Peyer's patch (tissue), 4 donors: ENCODE measurements at places on chromosomes 4 and X.
A peak's percentile ranks its signal among the peaks of the same experiment; 100 is the strongest.

DNA sequence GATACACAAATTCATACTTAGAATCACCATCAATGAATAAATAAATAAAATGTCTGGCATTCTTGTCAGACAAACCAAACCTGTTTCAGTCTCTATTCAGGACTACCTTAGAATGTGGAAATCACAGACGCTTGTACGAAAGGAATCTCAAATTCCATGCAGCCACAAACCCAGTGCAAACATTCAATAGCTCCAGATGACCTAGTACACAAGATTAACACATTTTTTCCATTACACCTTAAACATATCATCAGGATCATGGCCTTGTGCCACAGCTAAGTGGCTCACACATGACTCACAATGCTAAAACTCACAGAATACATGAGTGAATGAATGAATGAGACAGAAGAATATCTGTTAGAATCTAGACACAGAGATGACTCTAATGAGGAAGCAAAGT, 134.2 kb downstream of the PWWP3B start:
- no peak for DNase-seq

GRCh38 chr4:190014771-190015537, 12.1 kb downstream of the FRG2 start:
- DNase-seq, result no peak

DNA sequence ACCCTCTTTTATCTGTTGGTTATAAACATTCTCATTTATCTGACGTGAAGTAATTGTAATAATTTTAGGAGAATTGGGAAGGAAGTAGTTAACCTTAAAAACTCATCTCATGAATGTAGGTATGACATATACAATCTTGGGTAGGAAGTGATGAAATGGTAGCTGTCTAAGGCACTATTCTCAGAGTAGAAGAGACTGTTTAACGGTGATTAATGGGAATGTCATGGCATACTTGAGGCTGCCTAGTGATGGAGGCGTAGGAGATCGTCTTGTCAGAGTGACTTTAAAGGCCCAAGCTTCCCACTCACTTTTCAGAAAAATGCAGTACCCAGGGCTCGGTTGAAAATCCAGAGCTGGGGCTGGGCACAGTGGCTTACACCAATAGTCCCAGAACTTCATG, 19.4 kb upstream of the AGA start:
- no peak for DNase-seq

DNA sequence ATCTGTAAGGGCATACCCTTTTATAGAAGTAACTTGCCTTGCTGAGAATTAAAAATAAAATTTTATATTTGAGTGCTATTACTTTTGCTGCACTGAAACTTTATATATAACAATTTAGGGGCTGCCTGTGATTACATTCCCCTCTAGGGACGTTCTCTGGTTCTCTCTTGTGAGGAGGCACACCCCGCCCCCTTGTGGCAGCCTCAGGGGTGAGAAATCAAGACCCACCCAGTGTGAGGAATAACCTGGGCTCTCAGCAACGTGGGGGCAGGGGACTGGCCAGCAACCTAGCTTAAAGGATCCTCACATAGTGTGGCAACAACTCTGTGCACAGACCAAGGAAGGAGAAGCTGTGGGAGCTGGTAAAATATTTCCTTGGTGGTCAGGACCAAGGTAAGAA, 43.7 kb downstream of the MAGEA9 start:
- DNase-seq, result no peak

- no peak for DNase-seq
Measured at GRCh38 chr4:186216465-186217024, 10.8 kb upstream of the KLKB1 start.

DNA sequence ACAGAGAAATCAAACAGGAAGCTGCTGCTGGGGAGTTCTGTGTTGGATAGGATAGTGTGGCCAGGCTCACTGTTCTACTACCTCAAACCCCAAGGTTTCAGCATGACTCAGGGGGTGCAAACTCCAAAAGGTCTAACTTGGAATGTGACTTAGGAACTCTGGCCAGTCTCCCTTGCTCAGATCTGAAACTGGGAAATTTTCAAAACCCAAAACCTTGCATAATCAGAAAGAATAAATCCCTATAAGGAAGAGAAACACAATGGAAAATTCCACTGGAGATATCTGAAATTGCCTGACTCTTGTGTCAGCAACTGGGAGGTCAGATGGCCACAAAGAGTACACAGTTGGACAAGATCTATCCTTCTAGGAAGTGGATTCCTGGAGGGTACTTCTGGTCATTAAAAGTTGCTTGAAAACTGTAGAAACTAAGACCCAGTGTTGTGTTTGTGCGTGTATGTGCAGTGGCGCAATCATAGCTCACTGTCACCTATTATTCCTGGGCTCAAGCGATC, 58.0 kb downstream of the PPEF2 start:
- no peak for DNase-seq

GRCh38 chrX:140709421-140709846, at the start of gene LINC00632:
Gene LINC00632 (plus strand): TSS chrX:140709759.
- no peak for DNase-seq

DNA sequence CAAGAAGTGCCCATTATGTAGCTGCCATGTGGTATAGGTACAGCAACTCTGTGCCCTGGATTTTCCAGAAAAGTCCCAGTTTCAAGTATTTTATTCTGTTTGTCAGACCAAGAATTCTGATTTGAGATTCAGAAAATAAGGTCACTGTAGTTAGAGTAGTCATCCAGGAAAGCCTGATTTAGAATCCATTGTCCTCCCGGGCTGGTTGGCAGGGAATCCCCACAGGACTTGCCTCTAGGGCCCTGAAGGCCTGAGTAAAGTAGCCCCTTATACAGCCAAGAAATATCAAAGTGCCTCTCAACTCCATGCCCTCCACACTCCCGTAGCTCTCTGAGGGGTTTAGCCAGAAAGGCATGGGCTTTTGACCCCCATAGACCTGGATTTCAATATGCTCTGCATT, 36.3 kb downstream of the RTL5 start:
- no peak for DNase-seq

DNA sequence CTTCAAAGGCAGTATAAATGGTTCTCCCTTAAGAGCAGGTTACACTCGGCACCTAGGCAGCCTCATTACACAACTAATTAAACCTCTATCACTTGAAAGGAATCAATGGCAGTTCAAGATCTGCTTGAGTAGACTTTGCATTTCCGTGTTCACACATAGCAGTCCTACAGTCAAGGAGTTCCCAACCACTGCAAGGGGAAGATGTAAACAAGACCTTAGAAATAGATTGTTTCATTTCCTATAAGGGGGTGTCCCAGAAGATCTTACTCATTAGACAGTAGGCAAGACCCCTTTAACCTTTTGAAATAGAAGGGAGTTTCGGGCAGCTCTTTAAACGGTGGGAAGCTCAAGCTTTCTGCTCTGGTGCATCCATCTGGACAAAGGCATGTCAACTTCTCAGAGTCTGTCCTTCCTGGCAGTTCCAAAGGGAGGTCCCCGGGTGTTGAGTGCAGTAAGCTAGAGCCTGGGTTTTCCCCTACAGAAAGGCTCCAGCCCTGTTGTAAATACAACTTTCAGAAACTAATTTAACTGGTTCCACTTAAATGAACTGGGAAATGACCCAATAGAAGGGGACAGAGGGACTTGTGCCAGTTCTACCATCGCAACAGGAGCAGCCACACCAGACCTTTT, 150.8 kb downstream of the RBMX2 start:
- DNase-seq, result no peak

DNA sequence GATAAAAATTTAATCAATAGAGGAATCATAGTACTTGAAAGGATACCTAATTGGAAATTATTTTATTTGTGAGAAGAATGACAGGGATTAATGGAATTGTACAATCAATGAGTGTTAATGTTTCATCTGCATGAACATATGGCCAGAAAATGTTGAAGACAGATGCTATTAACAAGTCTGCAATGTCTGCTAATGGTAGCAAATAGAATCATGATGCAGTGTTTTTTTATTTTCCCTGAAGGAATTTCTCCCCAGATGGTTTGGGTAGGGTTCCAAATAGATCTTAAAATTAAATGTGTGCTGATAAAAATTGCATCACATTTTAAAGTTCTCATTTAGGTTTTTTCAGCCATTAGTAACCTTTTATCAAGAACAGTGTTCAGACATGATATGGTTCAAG, 291.3 kb upstream of the TRAM1L1 start:
- DNase-seq, result no peak

- no peak for DNase-seq
Measured at GRCh38 chrX:151796576-151796975, 62.0 kb downstream of the CNGA2 start.

DNA sequence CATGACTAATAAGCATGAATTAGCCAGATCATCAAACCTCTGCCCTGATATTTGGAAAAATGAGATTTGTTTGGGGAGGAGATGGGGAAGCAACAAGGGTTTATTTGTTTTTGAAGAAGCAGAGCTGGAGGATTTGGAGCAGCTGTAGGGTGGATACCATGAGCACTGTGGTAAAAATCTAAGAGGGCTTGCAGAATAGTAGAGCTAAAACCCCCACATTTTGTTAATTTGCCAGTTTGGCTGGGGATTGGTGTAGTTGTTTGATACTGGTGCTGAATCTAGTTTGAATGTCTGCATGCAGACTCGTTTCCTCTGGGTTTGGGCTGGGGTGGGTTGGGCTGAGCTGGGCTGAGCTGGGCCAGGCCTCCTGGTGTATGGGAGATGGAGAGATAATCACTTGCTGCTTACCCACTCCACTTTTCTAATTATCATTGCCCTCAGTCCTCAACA, 43.7 kb downstream of the SMAD1 start:
- no peak for DNase-seq

GRCh38 chr4:174753021-174753420, 76.0 kb downstream of the GLRA3 start:
- no peak for DNase-seq

DNA sequence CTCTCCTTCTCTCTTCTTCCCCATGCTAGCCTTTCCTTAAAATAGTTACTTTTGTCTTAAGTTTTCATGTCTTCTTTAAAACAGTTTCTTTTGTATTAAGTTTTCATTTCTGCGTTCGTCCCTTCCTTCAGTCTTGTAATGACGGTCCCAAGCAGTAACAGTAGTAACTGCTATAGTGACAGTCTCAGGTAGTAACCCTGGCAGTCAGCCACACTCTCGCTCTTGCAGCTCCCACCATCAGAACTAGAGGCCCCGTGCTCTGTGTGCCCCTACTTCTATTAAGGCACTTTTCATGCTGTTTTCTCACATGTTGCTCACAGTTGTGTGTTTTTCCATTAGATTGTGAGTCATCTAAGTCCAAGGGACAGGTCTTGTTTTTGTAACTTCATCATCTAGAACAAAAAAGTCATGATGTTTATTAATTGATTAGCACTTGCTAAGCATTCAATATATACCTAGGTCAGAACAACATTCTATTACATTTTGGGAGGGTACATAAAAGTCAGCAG, 49.3 kb downstream of the C4orf33 start:
- no peak for DNase-seq

DNA sequence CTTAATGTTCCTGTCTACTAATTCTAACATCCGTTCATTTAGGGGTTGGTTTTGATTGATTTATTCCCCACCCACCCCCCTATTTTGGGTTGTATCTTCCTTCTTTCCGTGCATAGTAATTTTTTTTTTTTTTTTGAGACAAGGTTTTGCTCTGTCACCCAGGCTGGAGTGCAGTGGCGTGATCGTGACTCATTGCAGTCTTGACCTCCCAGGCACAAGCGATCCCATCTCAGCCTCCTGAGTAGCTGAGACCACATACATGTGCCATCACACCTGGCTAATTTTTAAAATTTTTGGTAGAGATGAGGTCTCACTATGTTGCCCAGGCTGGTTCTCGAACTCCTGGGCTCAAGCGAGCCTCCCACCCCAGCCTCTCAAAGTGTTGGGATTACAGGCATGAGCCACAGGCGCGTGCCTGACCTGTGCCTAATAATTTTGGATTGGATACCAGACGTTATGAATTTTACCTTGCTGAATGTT, 79.9 kb downstream of the ZFX start:
- DNase-seq, result no peak

GRCh38 chr4:108527723-108528122, 92.7 kb upstream of the RPL34 start:
- DNase-seq, result peak; percentile 18

DNA sequence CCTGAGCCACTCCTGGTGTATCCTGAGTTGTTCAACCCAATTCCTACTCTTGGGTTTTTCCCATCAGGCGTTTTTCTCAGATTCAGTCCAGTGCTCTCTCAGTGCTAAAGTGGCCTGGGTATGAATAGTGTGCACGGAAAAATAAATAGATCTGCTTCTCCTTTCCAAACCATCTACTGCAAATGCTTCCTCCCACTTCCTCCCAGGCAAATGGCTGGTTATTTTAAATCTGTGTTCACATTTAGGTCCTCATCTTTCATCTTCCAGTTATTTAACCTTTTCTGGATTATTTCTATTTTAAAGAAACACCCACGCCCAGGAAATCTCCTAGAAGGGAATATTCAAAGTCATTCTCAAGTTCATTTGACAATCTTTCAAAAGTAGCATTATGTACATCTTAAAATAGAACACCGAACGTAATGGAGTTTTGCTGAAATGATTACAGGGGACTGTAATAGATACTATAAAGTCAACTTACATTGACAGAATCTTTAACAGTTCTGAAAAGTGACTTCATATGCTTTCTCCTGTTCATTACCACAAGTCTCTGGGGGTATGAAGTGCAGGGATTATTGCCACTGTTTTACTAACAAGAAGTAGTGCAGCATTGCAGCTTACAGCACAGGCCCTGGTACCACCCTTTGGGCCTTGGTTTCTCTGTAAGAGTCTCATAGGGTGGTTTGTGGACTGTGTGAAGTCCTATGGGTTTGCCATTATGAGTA, 66.3 kb downstream of the MED28 start:
- DNase-seq, result no peak

DNA sequence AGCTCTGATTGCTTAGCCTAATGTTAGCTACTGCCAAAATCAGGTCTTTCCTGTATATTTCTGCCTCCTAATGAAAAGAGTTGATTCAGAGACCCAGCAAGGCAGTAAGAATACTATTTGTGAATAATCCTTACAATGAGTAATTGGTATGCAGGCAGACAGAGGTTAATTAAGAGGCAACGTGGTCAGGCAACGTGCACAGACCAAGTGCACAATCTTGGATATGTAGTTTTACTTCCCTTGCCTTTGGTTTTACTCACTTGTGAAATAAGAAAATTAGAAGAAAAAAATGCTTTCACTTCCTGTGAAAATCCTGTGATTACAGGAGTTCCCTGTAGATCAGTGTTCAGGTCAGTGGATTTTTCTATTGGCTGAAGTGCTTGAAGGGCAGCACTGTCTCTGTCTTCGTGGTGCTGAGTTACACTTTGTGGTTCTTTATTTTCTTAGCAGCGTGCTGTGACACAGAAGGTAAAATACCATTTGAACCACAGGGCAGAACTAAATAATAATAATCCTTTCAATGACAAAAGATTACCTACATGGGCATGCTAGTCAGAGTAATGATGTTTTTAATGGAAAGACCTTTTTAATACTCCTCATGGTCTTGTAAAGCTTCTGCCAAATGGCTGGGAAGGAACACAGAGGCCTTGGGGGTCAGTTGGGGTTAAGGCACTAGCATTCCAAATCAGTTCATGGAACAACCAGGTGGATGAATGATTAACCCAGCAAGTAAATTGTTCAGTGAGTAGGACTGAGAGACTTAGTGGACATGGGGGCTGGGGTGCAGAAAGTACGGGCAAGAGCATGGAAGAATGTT, 430.9 kb downstream of the MAPK10 start:
- DNase-seq, result no peak

GRCh38 chr4:118942465-118942864, 53.8 kb downstream of the SYNPO2 start:
- DNase-seq, result no peak
